ENCODE measurements at places on chromosomes 1 and 21.

DNA sequence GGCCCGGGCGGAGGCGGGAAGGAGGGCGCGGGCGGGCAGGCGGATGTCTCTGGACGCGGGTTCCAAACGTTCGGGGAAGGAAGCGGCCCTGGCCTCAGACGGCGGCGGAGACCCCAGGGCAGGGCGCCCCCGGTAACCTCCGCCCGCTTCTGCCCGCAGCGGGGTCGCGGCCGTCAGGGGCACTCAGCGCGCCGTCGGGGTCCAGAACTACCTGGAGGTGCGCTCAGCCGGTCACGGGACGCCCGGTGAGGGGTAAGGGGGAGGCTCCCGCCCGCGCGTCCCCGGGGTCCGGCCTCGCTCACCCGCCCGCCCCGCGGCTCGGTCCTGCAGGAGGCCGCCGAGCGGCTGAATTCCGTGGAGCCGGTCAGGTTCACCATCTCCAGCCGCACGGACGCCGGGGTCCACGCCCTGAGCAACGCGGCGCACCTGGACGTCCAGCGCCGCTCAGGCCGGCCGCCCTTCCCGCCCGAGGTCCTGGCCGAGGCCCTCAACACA is 406 bp downstream of the PUSL1 start:
- no peak for DNase-seq

- no peak for DNase-seq
Observed at GRCh38 chr21:25905126-25905525, 170.4 kb downstream of the GABPA start.

- DNase-seq, result no peak
Observed at GRCh38 chr1:13737398-13737797, 37.4 kb downstream of the PRDM2 start.

DNA sequence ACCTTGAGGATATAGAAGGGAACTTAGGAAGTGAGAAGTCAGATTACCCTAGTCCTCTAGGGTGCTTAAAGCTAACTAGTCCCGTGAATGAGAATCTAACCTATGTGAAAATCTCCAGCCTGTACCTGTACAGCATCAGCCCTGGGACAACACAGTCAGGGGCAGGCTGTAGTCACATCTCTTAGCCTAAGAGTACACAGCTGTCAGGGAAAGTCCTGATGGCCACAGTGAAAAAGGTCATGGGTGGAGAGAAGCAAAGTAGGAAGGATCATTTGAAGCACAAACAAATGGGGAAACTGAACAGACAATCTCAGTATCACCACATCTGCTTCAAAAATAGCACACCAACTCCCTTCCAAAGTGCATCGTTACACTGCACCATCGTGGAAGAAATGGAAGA is 11.7 kb downstream of the CTSK start:
- no peak for DNase-seq

DNA sequence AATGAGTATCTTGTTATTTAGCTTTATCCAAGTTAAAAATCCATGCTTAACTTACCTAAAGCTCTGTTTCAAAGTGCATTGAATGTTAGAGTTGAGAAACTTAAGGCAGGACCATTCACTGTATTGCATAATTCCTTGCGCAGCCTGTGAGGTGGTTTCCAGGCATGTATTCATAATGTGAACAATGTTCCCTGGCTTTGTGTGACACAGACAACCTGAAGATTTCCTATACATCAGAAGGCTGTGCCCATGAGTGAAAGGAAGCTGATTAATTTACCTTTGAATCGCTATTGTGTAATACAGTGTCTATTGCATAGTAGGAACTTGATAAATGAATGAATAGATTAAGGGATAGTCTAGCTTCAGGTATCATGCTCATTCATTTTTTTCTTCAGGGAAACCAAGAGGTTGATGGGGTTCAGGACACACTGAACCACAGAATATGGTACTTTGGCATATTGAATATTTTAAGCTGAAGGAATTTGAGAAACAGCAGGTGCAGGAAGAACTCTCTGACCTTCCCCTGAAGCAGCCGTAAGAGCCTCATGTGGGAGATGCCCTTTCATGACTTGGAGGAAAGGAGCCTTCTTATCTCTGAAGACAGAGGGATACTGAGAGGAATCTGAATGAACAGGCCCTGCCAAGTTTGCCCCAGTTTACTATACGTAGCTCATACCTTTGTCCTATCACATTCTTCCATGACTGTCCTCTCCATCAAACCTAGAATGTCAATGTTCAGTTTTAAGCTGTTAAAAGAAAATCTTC is 88.6 kb upstream of the GNG12 start:
- DNase-seq, result no peak

GRCh38 chr1:184395937-184396480 is 9.2 kb downstream of the C1orf21 start:
- DNase-seq, result no peak

DNA sequence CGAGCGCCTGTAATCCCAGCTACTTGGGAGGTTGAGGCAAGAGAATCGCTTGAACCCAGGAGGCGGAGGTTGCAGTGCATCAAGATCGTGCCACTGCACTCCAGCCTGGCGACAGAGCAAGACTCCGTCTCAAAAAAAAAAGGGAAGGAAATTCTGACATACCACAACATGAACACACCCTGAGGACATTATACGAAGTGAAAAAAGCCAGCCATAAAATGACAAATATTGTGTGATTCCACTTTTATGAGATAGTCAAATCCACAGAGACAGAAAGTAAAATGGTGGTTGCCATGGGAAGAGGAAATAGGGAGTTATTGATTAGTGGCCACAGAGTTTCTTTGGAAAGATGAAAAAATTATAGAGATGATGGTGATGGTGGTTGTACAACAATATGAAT is 41.7 kb downstream of the EVI5 start:
- no peak for DNase-seq

DNA sequence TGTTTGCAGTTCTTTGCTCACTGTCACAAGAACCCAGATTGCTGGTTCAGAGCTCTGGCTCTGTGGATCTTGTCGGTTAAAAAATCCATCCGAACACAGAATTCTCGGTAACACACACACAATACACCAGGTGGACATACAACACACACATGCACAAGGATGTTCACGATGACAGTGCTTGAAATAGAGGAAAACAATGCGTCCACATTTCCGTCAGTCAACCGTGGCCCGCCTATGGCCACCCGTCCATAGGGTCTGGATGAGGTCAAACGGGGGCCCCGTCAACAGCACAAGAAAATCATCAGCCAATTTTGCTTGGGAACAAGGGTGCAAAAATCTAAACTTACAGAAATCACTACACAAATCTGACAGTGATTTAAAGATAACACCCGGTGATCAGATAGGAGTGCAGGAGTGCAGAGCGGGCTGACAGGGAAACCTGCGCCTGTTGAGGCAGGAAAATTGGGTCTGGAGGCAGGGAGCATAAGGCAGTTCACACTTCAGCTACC is 50.4 kb upstream of the SLC19A1 start:
- DNase-seq, result no peak

DNA sequence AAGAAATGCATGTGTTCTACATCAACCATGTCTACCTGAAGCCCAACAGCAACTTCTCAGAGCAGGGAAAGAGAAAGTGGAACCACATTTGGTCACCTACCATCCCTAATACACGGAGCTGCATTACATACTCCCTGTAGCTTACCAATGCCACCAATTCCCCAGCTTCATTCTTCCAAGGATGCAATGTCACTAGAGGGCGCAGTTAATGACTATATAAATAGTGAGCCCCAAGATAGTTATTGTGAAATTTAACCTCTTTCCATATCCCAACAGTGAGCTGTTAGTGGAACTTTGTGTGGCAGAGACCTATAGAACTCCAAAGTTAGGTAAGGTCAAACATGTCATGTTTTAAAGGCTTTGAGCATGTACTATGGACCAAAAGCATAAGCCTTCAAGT is 618.3 kb downstream of the SMYD3 start:
- no peak for DNase-seq

DNA sequence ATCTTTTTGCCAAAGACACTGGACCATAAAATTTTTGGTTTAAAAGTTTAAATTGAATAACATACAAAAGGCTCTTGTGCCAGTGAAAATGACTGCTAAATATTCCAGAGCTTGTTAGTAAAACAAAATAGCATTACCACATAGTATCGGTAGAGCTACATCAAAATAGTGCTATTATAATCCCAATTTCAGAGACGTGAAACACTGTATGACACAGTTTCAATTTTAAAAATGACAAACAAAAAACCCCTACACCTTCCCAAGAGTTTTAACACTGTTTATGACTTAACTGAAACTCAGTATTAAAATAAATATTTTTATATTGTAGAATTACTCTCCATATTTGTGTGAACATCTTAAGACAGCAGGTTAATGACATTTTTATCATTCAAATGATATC is 7.0 kb downstream of the SLC30A1 start:
- no peak for DNase-seq

- DNase-seq, result no peak
Observed at GRCh38 chr1:94395231-94395630, 23.0 kb upstream of the ABCD3 start.

DNA sequence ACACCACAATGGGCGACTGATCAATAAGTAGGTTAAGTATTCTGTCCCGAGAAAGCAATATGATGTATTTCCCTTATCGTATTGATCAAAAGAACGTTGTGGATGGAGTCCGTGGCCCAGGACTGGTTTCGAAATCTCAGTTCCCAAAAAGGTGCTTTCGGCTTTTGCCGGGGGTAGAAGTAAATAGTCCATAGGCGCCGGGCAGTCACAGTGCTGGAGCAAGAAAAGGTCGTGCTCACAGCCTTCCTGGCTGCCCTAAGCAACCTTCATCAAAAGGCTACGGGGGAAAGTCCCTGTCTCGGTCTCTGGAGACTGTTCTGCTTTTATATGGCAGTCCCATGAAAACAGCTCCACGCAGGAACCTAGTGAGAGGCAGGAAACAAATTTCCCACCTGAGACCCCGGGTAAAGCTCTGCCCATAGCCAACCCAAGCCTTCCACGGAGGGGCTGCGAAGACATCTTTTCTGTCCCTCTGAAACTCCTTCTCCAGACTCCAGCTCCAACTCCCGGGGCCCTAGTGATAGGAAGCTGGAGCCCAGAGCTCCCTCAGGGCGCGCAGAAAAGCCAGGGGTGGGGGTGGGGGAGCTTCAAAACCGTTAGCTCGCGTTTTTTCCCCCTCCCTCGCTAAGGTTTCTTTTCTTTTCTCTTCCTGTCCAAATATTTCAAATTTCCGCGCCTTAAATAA is 7.0 kb downstream of the CDKN2C start:
- no peak for DNase-seq

DNA sequence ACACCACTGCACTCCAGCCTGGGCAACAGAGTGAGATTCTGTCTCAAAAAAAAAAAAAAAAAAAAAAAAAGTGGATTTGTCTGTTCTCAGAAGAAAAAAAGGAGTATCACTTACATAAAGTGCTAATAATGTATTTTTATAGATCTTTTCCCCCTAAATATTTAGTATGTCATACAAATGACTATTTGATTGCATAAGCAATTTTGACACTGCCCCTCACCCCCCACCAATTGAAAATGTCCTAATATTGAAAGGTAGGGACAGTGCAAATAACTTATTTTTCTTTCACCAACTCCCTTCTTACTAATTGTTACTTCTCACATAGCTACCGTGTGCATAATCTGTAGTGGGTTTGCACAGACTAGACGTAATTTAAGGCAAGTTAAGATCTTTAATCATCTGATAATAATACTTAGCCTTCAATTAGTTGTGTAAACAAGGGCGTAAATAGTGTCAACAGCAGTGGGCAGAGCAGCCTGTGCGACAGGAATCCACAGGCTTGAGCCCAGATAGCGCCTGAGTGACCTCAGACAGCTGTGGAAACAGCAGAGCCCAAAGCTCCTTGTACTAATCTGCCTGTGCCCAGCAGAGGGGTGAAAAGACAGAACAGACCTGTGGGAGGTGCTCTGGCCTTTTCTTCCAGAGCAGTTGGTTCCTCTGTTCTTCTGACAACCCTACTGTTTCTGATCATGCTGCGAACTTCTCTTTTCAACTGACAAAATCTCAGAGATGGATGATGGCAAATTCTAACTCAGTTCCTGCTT is 4.5 kb upstream of the IER5 start:
- DNase-seq, result peak; percentile 85

DNA sequence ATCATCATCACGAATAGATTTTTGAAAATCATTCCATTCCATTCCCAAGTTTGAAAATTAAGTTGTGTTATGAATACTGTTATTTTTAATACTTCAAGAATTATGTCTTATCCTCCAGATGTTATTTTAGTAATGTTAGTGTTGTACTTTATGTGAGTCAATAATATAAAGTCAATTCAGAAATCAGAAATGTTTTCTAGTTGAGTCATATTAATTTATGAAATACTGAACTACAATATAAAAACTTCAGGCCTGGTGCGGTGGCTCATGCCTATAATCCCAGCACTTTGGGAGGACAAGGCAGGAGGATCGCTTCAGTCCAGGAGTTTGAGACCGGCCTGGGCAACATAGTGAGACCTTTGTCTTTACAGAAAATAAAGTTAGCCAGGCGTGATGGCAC is 38.4 kb upstream of the GPR25 start:
- no peak for DNase-seq

- no peak for DNase-seq
Observed at GRCh38 chr21:41596241-41596925, 88.4 kb upstream of the TMPRSS2 start.

DNA sequence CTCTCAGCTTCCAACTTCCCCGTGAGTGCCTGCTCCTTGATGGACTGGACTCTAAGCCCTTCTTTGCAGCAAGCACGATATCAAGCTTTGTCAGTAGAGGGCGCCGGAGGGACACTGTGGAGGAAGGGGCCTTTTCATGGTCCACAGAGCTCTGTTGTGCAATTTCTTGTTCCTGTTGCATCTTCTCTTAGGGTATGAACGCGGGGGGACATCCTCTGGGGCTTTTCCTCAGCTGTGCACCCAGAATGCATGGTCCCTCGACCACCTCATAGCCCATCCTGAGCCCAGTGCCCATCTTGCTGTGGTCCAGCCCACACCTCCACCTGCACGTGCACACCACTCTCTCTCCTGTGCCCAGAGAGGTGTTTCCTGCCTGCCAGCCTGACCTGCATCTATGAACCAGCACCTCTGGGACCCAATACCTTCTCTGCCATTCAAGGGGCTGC is 556.8 kb downstream of the PTPRU start:
- DNase-seq, result peak; percentile 72

- DNase-seq, result no peak
Observed at GRCh38 chr1:197725976-197726375, 49.3 kb downstream of the DENND1B start.

DNA sequence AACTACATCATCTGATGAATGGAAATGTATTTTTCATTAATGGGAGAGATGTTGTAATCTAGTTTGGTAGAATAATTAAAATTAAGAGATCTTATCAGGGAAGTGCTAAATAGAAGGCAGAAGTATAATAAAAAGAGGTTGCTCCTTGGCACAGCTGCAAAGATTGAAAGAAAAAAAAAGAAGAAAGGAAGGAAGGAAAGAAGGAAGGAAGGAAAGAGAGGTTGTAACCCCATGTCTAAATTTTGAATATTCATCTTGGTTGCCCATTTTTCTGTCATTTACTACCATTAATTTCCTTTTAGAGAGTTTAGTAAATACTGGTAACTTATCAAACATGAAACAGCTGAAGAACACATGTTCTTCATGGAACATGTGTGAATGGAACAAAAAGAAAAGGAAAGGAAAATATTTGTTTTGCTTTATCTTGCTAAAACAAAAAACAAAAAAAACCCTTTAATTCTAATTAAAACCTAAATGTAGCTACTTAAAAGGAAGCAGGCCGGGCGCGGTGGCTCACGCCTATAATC is 10.5 kb upstream of the MDM4 start:
- no peak for DNase-seq
